ENCODE measurements at places on chromosomes 16 and 17. TPM values are rescaled to one million over a fixed set of nuclear protein-coding genes. Genes with fewer than 3 reads are reported as not detected.

DNA sequence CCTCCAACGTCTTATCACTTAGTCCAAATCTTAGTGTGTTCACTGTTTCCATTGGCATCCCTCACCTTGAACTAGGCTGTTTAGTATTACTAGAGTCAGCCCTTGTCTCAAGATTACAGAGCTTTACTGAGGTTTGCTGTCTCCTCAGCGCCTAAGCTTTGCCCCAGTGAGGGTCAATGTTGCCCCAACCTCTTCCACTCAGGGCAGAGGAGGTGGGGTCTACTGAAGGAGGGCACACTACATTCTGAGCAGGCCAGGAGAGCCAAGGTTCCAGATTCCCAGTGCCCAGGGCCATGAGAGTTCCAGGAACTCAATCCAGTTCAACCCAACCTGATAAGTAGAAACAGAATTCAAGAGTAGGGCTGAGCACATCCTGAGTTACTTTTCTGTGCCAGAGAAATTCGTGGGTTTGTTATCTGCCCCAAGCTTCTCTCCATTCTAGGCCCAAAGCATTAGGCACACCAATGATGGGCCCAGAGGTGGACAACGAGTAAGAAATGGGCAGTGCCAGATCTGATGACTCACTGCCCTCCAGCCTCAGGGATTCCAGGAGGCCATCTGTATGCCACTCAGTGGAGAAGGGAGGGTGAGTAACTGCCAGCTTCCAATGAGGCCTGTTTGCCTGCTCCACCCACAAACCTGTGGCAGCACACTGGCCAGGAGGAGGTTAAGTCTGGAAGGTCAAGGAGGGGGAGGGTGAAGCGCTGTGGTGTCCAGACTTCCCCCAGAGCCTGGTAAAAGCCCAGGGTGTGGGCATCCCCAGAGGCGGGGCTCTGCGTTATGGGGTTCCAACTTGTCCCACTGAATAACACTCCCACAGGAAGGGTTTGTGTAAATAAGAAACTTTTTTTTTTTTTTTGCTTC lies 8.2 kb downstream of the TUBG2 start:
- peak; percentile 95 for DNase-seq

Gene CACNG5
- total RNA-seq: not detected

DNA sequence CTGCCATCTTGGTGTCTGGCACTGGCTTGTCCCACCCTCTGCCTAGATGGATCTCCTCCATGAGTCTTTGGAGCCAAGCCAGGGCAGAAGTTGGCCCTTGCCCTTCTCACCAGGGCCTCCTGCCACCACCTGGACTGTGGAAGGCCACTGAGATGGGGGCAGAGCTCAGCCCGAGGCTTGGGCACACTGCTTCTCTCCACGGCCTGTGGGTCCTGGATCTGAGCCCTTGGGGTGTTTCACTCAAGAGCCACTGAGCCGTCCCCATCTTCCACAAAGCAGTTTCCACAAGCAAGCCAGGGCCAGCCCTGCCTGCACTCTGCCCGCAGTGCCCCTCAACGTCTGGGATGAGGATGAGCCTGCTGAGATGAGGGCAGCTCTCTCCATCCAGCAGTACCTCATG lies 16.7 kb upstream of the CD300A start:
- no peak for DNase-seq

Gene SLFN14
- total RNA-seq: not detected

GRCh38 chr16:19808061-19808641 lies 76.5 kb downstream of the GPRC5B start:
- DNase-seq: peak; percentile 98

DNA sequence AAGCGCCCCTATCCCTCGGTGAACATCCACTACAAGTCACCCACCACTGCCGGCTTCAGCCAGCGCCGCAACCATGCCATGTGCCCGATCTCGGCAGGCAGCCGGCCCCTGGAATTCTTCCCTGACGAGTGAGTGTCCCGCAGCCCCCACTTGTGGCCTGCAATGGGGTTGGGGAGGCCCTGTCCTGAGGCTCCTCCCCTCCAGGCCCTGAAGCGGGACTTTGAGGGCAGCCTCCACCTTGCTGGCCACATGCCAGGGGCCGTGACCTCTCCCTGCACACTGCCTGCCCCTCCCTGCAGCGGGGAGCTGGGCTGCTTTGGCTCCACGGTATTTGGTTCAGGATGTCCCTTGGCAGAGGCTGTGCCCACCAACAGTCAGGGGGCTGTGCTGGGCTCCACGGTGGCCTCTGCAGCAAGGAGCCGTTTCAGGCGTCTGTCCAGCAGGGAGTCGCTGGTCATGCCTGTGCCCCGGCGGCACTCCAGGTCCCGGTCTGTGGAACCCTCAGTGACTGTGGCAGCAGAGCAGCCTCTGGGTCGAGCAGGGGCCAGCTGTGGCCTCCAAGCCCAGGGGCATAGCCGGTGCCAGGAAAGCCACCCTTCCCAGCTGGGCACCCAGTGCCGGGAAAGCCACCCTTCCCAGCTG lies 8.3 kb downstream of the NME3 start:
- DNase-seq: no peak

- no peak for DNase-seq
Measured at GRCh38 chr16:75271441-75272096, 20.1 kb upstream of the BCAR1 start.

GRCh38 chr16:10535461-10535860 lies 44.9 kb downstream of the EMP2 start:
- no peak for DNase-seq

- no peak for DNase-seq
Measured at GRCh38 chr17:79024901-79025737, 1.1 kb downstream of the C1QTNF1 start.

DNA sequence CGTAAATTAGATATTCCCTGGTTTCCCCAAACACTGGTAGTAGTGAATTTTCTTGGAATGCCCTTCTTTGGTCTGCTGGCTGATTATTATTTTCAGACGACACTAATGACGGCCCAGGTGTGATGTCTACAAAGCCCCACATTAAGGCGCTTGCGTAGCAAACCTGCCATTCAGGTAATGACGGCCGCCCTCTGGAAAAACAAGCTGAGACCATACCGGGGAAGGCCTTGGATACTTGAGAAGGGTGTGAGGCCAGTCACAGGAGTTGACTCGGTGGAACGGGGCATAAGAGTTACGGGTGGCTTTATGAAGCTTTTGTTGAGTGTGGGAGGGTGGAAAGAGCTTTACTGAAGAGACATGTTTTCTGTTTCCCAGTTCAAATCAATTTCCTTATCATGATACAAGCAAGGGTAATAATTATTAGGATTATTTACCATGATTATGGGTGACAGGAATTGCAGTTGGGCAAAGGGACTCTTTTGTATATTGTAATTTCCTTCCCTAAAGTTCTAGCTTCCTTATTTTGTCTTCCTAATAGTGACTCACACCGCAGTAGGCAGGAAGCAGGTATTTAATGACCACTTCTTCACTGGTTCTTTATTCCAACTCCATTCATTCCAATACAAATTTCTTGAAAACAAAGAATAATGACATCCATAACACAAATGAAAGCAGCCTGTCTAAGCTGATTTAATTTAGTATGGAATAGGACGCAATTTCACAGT lies 24.8 kb downstream of the KRT23 start:
- no peak for DNase-seq

DNA sequence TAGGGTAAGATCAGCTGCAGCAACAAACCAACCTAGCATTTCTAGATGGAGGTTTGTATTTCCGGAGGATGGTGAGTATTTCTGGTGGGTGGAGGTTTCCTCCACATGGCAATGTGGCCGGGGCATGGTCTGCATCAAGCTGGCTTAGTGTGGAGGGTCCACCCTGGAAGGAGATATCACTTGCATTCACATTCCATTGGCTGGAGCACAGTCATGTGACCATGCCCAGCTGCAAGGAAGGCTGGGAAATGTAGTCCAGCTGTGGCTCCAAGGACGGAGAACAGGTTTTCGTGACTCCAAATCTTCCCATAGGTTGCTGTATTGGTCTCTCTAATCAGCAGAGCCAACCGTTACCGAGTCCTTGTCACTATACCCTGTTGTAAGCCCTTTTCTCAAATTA lies 68.7 kb downstream of the RAI1 start:
- DNase-seq: no peak

DNA sequence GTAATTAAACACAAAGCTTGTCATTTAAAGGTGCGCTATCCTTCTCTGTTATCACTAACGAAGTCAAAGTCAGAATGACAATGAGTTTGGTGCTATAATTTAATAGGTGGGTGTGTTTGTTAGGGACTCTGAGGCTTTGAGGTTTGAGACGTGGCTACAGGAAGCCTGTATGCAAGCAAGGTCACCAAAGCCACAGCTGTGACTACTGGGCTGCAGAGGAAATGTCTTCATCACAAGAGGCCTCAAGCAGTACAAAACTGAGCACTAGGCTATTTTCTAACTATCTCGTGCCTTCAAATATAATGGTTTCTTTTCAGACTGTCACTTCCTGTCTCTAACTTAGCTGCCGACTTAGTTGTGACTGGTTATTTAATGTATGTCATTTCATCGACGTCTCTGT lies 141.2 kb downstream of the AATF start:
- DNase-seq: no peak

Gene TP53TG3
- not detected for total RNA-seq

- peak; percentile 3 for DNase-seq
Measured at GRCh38 chr17:83193336-83194185, 114.2 kb downstream of the METRNL start.

DNA sequence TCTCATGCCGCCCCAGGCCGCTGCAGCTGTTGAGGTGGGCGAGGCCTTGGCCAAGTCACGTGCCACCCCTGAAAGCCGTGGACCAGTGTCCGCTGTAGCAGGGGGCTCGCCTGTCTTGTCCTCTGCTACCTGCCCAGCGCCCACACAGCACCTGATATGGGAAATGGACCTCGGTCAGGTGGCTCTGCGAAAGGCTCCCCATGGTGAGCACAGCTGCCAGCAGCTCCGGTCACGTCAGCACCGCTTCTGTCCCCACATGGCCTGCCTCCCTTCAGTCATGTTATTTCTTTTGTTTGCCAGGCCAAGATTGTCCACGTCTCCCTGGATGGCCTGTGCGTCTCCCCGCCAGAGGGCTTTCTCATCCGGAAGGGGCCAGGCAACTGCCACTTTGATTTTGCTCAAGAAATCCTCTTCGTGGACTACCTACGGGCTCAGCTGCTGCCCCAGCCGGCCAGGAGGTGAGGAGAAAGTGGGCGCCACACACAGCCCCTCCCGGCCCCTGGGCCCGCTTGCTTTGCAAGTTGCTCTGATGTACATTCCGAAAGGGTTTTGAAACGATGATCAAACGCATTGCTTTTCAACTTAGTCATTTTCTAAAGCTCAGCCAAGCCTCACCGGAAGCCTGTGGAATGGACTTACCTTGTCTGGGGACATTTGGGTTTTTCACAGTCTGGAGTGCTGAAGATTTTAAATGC lies 219.8 kb downstream of the KATNIP start:
- DNase-seq: peak; percentile 84

DNA sequence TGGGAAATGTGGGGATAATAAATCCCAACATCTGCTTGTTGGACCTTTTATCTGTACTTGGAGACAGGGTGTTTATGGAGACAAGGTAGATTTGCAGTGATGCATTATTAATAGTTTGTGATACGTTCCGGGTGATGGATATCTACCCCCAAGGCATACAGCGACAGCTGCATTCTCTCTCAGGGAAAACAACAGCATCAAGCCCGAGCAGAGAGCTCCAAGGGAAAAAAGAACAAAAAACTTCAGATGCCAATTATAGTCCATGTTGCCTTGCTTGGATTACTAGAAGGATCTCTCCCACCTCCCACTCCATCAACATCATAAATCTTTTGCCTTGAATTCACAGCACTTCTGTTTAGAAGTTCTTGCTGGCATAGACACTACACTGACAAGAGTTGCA lies 187.5 kb upstream of the CDH11 start:
- DNase-seq: no peak

GRCh38 chr17:75707079-75707571 lies 14.1 kb upstream of the ITGB4 start:
- peak; percentile 64 for DNase-seq
